ENCODE measurements at places on chromosomes 5 and 9.
A peak's percentile ranks its signal among the peaks of the same experiment; 100 is the strongest.

- no peak for DNase-seq
These were observed 39.5 kb downstream of the SLC22A5 start for GRCh38 chr5:132408965-132409364.

DNA sequence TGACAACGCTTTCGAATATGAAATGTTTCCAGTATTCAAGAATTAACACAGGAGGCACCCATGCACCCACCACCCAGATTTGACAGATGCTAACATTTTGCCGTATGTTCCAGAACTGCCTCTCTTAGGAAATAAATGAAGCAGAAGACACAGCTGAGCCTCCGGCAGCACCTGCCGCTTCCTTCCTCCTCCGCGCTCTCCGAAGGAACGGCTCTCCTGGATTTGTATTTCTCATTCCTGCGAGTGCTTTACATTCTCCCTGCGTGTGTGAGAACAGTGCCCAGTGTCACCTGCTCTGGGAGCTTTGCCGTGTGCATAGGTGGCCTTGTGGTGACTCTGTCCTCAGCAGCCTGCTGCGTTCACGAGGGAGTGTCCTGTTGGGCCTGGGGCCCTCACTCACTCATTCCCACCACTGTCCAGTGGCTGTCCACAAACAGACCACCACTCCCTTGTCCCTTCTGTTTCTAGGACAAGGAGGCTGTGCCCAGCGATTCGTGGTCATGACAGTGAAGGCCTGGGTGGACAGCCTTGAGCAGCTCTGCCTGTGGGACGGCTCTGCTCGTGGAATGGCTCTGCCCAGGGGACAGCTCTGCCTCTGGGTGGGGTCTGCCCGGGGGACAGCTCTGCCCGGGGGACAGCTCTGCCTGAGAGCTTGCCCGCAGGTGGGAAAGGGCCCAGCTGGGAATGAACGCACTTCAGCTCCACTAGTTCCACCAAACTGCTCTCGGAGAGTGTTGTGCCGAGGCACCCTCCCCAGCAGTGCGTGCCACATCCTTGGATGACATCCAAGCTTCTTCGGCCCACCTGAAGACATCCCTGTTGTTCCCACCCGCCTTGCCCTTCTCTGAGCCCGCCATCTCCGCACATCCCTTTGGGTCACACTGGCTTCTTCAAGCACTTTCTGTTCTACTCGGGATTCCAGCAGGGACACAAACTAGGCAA, 170.5 kb upstream of the PPP1R26 start:
- no peak for DNase-seq

GRCh38 chr9:72936679-72937078, 16.2 kb downstream of the ALDH1A1 start:
- no peak for DNase-seq

DNA sequence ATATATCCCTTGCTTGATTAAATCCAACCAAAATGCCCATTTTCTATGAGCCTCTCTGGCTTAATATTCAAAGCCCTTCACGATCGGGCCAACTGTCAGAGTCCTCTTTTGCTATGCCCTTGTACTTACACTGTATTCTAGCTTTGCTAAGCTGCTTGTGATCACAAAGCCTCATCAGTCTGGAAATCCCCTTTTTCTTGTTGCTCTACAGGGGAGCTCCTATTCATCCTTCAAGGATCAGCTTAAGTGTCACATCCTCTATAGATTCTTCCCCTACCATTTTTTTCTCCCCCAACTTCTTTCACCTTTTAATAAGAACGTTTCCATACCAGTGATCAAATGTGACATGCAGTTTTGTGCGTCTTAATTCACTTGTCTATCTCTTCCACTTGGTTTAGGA, 450.4 kb upstream of the CHD1 start:
- DNase-seq = peak; percentile 4

GRCh38 chr5:147417135-147417813, 92.6 kb downstream of the DPYSL3 start:
- no peak for DNase-seq

- DNase-seq = no peak
These were observed 19.5 kb downstream of the IRX2 start for GRCh38 chr5:2732004-2732403.

DNA sequence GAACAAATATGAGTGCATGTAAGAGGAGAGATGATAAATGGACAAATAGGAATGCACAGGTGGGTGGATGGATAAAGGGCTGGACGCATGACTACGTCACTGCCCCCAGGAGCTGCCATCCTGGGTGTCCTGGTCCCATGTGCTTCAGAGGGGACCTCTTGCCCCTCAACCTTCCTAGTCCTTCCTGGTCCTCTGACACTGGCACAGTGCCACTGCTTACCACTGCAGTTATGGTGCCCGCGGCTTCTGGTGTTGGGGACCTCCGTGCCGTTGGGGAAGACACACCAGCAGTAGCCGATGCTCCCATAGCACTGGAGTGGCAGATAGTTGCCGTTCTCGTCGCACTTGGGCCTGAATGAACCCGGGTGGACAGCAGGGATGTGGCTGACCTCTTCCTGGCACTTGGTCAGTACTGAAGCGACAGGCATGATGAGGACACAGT, 9.8 kb downstream of the CD74 start:
- DNase-seq = no peak

- DNase-seq = peak; percentile 5
These were observed 197.9 kb upstream of the ADAMTS16 start for GRCh38 chr5:4941957-4942830.
